ENCODE measurements at places on chromosomes 2 and 18. TPM values are rescaled to one million over a fixed set of nuclear protein-coding genes. Genes with fewer than 3 reads are reported as not detected.

Gene ERBB4
- 0.06 TPM for polyA plus RNA-seq

Gene REEP1
- polyA plus RNA-seq = 2.9 TPM

Gene FBLN7
- polyA plus RNA-seq = 0.33 TPM

Gene GFPT1
- polyA plus RNA-seq = 4.6 TPM

Data from esophagus (tissue), 2 donors.